ENCODE measurements at places on chromosomes 2 and 18.
A peak's percentile ranks its signal among the peaks of the same experiment; 100 is the strongest.

DNA sequence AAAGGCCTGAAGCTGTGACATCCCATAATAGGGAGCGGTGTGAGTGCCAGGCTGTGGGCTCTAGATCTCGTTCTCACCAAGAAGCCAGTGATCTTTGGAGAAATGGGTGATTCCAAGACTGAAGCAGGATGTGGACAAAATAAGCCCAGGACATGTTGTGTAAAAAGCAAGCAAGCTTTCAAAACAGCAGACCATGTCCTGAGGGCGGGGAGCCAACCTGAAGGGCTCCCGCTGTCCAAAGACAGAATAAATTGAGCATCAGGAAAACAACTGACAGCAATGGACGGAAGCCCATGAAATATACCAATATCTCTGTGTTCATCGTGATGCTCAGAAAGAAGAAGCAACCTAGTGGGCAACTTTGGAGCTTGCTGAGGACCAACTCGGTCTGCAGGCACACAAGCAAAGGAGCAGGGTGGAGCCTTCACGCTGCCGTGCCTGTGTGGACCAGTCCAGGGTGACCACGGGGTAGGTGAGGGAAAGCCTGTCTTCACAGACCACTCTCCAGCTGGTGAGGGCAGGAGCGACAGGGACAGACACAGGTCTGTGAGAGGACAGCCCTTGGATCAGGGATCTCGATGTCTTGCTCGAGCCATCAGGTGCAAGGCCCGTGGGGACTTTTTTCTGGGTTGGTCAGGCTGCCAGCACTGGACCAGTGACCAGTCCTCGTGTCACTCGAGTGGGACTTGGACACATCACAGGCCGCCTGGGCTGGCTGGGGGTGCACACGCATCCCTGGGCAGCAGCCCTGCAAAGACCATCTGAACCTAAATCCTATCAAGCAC is 21.5 kb downstream of the MTERF4 start:
- no peak for DNase-seq

DNA sequence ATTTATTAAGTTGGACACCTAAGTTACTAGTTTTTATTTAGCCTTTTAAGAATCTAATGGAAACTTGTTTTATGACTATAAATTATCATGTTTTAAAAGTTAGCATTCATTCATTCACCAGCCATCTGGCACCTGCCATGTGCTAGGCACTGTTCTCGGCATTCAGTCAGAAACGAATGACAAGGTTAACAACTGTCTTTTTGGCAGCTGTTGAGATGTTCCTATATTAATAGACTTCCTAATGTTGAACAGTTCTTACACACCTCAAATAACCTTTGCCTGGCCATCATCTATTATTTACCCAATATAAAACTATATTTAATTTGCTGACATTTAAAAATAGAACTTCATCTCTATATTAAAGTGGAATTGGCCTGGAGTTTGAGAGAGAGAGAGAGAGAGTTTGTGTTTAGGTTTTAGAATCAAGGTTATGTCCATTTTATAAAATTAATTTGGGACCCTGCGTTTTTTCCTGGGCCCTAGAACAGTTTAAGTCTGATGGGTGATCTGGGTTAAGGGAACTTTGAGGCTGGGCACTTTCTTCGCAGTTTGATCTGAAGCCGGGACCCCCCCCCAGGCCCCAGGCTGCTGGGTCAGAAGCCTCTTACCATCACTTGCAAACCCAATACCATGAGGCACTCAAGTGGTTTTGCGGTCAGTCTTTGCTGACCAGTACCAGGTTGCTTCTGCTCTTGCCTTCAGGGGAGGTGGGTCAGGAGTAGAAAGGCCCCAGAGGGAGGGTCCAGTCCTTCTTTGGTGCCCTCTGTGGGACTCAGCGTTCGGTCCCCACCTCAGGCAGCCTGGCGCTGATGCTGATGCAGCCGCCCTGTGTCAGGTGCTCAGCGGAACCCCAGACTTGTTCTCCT is 48.3 kb upstream of the ASB1 start:
- DNase-seq = no peak

GRCh38 chr2:226660526-226660925 is 139.1 kb downstream of the IRS1 start:
- no peak for DNase-seq

DNA sequence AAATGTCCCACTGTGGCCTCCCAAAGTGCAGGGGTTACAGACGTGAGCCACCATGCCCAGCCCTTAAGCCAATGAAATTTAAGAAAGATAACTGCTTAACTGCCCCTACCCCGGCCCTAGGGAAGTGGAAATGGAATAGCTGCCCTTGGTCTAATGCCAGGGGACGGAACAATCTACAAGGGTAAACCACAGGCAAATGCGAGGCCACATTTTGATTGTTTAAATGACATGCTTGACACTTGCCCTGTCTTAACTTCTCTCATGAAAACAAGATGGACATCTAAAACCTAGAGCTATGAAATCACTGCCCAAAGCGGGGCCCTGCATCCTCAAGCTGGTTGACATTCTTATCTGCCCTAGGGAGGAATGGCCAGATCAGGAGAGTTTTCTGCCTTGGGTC is 5.5 kb upstream of the ITSN2 start:
- no peak for DNase-seq

DNA sequence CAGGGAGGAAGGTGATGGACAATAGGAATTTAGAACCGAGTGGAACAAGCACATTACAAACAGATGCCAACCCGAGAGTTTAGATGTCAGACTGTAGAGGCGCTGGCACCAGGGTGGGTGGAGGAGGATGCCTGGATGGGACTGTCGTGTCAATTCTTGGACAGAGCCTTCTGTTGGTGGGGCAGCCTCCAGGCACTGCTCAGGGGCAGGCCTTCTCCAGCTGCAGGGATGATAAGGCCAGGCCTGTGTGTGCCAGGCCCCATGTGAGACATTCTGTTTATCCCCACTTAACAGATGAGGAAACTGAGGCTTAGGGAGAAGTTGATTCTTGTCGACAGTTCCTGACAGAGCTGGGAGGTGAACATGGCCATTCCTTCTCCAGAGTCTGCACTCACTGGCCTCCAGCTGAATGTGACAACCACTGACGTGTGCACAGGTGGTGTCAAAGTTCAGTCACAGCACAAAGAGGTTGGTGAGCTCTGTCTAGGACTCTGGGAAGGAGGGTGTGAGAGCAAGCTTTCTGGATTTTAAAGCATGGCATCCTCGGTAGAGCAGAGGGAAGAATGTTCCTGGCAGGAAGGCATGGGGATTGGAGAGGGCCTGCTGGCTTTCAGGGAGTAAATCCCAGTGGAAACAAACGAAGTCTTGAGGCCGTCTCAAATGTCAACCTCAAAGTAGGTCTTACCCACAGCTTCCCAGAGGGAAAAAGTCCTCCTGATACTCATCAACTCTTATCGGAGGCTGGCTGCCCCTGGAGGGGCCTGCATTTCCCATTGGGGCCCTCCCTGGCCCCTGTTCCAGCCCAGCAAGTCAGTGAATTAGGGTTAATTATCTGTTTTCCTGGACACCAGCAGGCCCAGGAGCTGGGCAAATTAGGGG is 52.4 kb downstream of the GLI2 start:
- DNase-seq = no peak

GRCh38 chr2:105845976-105846375 is 101.3 kb downstream of the NCK2 start:
- DNase-seq = no peak

- no peak for DNase-seq
Observed at GRCh38 chr2:62149708-62150107, 46.2 kb upstream of the B3GNT2 start.

DNA sequence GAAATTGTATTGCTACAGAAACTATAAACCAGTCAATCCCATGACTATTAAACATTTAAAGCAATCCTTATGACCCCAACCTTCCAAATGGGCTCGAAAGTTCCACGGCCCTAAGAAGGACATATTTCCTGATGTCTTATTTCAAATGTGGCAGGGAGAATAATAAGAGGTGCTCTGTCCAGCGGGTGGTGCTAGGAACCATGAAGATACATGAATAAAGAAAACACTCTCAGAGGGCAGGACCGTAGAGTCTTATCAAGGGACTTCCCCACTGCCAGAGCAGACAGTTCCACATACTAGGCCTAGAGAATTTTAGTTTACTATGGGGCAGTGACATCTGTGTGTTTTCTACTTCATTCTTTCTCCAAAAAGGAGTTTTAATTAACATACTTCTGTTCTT is 187.1 kb upstream of the PIK3C3 start:
- DNase-seq = no peak

GRCh38 chr18:25164211-25164847 is 187.6 kb downstream of the ZNF521 start:
- DNase-seq = no peak

DNA sequence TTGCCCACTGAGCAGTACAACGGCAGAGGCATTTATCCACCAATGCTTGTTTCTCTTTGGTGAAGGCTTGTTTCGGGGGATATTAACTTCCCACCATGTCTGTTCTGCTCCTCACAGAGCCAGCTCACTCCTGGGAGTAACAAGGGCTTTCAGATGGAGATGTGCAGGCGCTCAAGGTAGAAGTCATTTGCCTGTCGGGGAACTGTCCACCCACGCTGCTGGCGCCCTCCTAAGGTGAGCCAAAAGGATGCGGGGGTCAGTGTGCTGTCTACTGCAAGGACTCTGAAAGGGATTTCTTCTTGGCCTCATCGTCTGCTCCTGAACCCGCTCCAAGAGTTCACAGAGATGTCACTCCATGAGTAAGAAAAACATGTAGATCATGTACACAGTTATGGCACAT is 57.0 kb upstream of the CYRIA start:
- no peak for DNase-seq

- DNase-seq = no peak
Observed at GRCh38 chr2:62292190-62292589, 96.3 kb downstream of the B3GNT2 start.

DNA sequence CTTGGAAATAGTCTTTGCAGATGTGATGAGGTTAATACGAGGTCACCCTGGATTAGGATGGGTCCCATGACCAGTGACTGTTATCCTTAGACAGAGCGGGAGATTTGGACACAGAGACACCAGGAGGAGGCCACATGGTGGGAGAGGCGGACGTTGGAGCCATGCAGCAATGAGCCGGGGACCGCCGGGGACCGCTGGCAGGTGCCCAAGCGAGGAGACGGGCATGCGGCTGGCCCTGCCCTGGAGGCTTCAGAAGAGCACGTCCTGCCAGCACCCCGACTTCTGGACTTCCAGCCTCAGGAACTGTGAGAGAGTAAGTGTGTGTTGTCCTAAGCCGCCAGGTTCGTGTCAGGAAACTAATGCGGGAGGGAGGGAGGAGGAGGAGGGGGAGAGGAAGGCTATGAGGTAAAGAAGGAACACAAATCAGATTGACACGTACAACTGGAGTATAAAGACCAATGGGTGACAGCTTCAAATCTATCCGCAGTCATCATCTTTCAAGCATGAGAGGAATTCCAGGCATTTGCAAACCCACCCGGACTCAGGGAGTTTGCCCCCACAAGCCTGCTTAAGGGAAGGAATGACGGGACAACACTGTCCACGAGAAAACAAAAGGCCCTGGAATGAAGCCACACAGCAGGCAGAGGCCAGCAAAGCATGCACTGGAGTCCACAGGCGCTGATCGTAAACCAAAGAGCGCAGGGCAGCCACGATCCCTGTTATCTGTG is 11.6 kb upstream of the BOK start:
- DNase-seq = no peak

GRCh38 chr2:169363560-169364150 is 1.3 kb upstream of the LRP2 start:
- DNase-seq = peak; percentile 49

DNA sequence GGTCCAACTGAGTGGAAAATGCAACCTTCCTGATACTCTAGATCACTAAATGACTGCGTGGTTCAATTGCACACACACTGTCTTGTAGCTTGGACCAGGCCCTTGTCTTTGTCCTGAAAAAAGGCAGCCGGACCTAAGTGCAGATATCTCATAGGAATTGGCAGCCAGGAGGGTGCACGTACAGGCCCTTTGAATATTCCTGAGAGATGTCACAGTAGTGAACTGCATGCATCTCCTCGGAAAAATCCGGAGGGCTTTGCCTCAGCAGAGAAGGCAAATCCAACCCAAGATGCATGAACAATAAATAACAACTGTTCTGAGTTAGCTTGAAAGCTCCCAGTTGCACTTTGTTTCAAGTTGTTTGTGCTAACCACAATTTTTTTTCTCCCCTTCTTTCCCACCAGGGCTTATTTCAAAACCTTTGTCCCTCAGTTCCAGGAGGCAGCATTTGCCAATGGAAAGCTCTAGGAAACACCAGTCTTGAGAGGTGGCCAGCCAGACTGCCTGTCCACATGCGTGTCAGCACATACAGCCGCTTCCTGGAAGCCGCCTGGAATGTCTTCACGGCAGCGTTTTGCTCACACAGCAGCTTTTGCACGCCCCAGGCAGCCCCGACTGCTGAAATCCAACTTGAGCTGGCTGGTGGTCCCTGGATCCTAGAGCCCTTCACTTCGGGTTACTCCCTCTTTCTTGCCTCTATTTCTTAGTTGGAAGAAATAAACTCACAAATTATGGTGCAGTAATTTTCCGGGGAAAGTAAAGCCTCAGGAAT is 54.4 kb upstream of the FOSL2 start:
- no peak for DNase-seq

- DNase-seq = no peak
Observed at GRCh38 chr18:13247506-13247905, 28.9 kb downstream of the LDLRAD4 start.

- DNase-seq = no peak
Observed at GRCh38 chr2:140567734-140568133, 1563.1 kb downstream of the LRP1B start.

- no peak for DNase-seq
Observed at GRCh38 chr2:62964671-62965070, 86.0 kb upstream of the OTX1 start.

- no peak for DNase-seq
Observed at GRCh38 chr18:47831351-47831750, 99.1 kb downstream of the SMAD2 start.

DNA sequence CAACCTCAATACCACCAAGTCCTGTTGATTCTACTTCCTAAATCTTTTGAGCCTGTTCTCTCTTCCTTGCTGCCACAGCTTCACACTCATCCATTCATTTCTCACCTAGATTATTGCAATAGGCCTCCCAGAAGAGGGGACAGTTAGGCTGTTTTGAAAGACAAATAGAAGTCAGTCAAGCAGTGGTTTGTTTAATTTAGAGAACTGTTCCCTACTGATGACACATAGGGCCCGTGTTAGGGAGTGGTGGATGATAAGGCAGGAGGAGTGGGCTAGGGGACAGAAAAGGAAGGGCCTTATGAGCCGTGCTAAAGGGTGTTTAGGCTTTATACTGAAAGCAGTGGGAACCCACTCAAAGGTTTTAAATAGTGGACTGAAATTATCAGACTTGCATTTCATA is 59.6 kb upstream of the ZFP36L2 start:
- DNase-seq = no peak
